ENCODE measurements at places on chromosomes 11 and 22. TPM values are rescaled to one million over a fixed set of nuclear protein-coding genes. Genes with fewer than 3 reads are reported as not detected.
A peak's percentile ranks its signal among the peaks of the same experiment; 100 is the strongest.

GRCh38 chr11:67306769-67307544, 3.6 kb downstream of the SSH3 start:
- no peak overlapping the region for H3K4me3 ChIP-seq
- DNase-seq = no peak
- H3K27ac ChIP-seq = no peak overlapping the region

DNA sequence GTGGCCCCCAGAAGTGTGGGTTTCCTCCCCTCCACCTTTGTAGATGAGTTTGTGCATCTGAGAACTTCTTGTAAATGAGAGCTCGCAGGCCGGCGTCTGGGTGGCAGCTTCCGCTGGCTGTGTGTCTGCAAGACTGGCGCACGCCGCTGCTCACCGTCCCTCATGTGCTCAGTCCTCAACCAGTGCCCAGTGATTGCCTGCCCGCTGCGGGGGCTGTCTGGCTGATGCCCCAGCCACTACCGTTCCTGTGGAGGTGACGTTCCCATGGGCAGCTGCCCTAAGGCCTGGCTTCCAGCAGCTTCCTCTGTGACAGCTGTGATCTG, 8.8 kb downstream of the TBX1 start:
- no peak overlapping the region for H3K27ac ChIP-seq
- no peak overlapping the region for H3K4me3 ChIP-seq
- no peak for DNase-seq
- H3K4me1 ChIP-seq = no peaks in the 10 kb centered on the region

SLC17A6 gene
- total RNA-seq = not detected

DNA sequence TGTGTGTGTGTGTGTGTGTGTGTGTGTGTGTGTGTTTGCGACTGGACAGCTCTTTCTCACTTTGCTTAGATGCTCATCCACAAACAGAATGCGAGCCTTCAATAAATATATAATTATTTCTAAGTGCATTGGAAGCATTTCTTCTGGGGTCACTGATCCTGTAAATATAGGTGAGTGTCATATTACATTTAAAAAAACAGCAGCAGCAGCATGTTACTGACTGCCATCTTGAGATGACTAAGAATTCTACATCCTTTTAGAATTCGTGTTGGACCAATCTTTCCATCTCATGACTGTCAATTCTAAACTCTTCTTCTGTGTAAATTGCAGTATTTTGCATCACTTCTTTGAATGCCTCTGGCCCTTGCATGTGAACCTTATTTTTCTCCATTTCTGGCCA, 238.0 kb upstream of the DDI1 start:
- no peak overlapping the region for H3K4me3 ChIP-seq
- DNase-seq = no peak
- no peak overlapping the region for H3K27ac ChIP-seq
- no peaks in the 10 kb centered on the region for H3K4me1 ChIP-seq

GLYAT gene
- not detected for total RNA-seq

- peaks cover 2% of the 10 kb centered on the region for H3K36me3 ChIP-seq
- DNase-seq = peak; percentile 84
- H3K4me1 ChIP-seq = no peaks in the 10 kb centered on the region
- peak overlapping the region; percentile 16 for H3K27ac ChIP-seq
Measured at GRCh38 chr11:118634431-118635236, 27.2 kb downstream of the PHLDB1 start.

GRCh38 chr11:95373241-95373640, 142.2 kb upstream of the SESN3 start:
- H3K4me1 ChIP-seq = no peaks in the 10 kb centered on the region
- H3K4me3 ChIP-seq = no peak overlapping the region
- DNase-seq = no peak
- H3K27ac ChIP-seq = no peak overlapping the region

DNA sequence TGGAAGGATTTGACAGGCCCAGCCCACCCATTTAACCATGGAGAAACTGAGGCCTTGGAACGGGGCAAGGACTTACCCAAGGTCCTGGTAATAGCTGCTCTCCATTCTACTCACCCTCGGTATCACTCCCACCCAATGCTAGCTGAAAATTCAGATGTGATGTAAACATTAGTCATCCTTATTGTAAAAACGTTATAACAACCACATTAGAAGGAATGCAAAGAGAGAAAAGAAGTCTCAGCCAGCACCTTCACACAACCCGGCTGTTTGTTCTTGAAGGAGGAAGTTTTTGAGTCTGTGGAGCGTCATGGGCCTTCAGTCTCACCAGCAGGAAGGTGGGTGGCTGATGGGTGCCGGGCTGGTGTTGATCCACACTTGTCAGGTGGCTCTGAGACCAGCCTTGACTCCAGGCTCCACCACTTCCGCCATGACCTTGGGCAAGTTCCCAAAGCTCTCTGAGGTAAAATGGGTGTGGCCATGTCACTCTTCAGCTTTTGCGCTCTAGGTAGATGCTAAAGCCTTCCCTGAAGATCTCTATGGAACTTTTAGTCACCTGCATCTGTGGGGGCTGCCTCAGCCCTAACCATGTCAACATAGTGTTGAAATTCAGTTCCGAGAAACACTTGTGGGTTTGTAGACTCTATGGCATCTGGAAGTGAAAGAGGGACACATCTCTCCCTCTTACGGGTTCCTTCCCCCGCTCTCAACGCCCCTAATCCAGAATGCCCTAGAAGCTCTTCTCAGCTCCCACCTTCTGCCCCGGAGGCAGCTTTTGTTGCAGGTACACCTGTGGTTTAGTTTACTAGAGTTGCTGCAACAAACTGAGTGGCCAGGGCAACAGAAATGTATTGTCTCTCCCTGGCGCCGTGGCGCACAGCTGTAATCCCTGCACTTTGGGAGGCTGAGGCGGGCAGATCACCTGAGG, 14.8 kb downstream of the CD6 start:
- peak; percentile 66 for DNase-seq
- H3K27ac ChIP-seq = no peak overlapping the region
- H3K36me3 ChIP-seq = no peaks in the 10 kb centered on the region
- no peaks in the 10 kb centered on the region for H3K27me3 ChIP-seq

DNA sequence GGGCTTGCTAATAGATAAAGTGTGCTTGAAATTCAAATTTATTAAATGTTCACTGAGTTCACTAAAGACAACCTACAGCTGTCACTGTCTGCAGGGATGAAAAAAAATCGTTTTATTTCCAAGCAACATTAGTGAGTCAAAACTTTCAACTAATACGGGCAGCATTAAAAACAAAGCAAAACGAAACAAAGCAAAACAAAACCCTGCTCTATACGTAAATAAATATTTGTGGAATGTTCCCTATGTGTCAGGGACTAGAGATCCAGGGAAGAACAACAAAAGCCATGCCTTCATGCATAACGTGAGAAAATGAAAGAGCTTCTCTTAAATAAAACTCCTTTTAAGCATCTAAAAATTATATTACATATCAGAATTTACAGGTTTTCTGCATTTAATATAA, 553 bp downstream of the NAALAD2 start:
- no peaks in the 10 kb centered on the region for H3K27me3 ChIP-seq
- H3K36me3 ChIP-seq = no peaks in the 10 kb centered on the region
- no peak for DNase-seq
- H3K27ac ChIP-seq = no peak overlapping the region
- H3K4me3 ChIP-seq = peak overlapping the region; percentile 25

MAJIN gene
- total RNA-seq = not detected

DNA sequence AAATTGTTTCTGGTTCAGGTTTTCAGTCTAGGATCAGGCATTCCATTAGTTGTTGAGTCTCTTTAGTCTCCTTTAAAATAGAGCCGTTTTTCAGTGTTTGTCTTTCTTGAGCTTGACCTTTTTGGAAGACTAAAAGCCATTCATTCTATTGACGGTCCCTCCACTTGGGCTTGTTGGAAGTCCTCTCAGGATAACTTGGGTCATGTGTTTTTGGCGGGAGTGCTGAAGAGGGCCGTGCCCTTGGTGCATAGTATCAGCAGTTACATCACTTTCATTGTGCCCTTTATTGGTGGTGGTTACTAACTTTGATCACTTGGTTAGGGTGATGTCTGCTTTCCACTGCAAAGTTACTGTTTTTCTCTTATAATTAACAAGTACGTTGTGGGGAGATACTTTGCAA, 20.8 kb downstream of the CECR2 start:
- H3K27me3 ChIP-seq = no peaks in the 10 kb centered on the region
- no peak overlapping the region for H3K4me3 ChIP-seq
- no peaks in the 10 kb centered on the region for H3K4me1 ChIP-seq
- H3K27ac ChIP-seq = no peak overlapping the region
- no peaks in the 10 kb centered on the region for H3K36me3 ChIP-seq

DNA sequence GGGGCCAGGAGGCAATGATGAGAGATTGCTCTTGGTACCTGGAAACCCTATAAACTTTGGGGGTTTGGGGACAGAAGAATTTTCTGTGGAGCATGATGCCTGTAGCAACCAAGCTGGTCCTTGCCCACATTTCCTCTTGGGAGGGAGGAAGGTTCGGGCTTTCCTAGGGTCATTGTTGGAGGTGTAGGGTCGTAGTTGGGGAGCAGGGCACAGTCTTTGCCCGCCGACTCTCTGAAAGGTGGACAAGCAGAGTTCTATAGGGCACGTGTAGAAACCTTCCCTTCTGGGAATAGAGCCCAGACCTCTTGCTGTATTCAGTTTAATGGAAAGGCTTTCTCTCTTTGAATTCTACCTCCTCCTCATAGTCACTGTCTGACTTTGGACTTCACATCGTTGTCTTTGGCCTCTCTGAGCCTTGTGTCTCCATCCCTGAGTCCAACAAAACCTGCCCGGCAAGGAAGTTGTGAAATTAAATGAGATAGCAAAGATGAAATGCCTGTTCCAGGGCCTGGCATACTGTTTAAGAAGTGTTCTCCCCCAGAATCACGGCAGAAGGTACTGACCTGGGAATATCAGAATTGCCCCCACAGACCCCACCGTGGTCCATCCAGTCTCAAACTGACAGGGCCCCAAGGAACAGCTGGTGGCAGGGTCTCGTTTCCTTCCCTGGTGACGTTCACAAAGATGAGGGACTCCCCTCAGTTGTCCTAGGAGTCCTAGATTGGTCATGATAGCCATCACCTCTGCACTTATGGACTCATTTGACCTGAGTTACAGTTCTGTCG, 1.6 kb downstream of the PRDM11 start:
- H3K4me3 ChIP-seq = peak overlapping the region; percentile 89
- H3K4me1 ChIP-seq = no peaks in the 10 kb centered on the region
- DNase-seq = no peak
- H3K36me3 ChIP-seq = no peaks in the 10 kb centered on the region
- no peaks in the 10 kb centered on the region for H3K27me3 ChIP-seq
- H3K27ac ChIP-seq = no peak overlapping the region

AKIP1 gene
- 25.3 TPM for total RNA-seq

DNA sequence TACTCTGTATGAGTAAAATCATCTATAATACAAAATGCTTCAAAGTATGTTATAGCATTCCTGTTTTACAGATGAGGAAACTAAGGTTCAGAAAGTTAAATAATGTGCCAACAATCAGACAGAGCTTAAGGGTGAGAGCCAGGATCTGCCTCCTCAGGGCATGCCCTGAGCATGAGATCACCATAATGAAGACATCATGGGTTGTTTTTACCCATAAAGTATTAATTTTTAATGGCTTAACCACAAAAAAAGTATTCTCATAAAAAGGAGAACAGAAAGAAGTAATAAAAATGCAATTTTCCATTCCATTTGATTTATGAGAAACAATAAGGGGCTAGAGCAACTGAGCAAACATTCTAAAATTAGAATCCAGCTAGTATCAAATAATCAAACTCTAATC, 534.3 kb upstream of the ARHGAP42 start:
- DNase-seq = no peak
- H3K27ac ChIP-seq = no peak overlapping the region
- no peaks in the 10 kb centered on the region for H3K27me3 ChIP-seq
- no peaks in the 10 kb centered on the region for H3K4me1 ChIP-seq
- H3K36me3 ChIP-seq = no peaks in the 10 kb centered on the region

CCDC116 gene
- 1.8 TPM for total RNA-seq

GRCh38 chr11:22984045-22984444, 123.8 kb upstream of the CCDC179 start:
- H3K4me3 ChIP-seq = no peak overlapping the region
- DNase-seq = no peak
- H3K27ac ChIP-seq = no peak overlapping the region
- no peaks in the 10 kb centered on the region for H3K27me3 ChIP-seq
- H3K4me1 ChIP-seq = no peaks in the 10 kb centered on the region

GRCh38 chr22:20602609-20603164, 95.3 kb downstream of the MED15 start:
- no peaks in the 10 kb centered on the region for H3K27me3 ChIP-seq
- H3K4me3 ChIP-seq = no peak overlapping the region
- H3K27ac ChIP-seq = no peak overlapping the region
- no peaks in the 10 kb centered on the region for H3K36me3 ChIP-seq
- DNase-seq = no peak
- no peaks in the 10 kb centered on the region for H3K4me1 ChIP-seq

DNA sequence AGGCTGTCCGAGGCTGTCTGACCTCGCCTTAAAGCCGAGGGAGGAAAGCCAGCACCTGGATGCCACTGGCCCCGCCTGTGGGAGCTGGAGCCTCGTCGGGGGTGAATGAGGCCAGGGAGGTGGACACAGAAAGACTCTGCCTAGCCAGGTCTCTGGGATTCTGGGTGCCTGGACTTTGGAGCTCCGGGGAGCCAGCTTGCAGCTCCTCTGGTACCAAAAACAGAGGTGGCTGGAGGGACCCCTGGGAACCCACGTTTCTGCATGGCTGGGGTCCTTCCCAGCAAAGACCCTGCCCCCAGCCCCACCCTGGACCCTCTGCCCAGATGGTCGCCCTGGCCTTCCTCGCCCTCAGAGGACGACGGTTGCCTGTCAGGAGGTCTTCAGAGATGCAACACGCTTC, 239.7 kb downstream of the BRD1 start:
- no peak overlapping the region for H3K4me3 ChIP-seq
- no peaks in the 10 kb centered on the region for H3K27me3 ChIP-seq
- H3K27ac ChIP-seq = no peak overlapping the region
- DNase-seq = no peak
- no peaks in the 10 kb centered on the region for H3K36me3 ChIP-seq

- DNase-seq = no peak
- H3K27ac ChIP-seq = no peak overlapping the region
- no peaks in the 10 kb centered on the region for H3K4me1 ChIP-seq
- no peak overlapping the region for H3K4me3 ChIP-seq
- no peaks in the 10 kb centered on the region for H3K36me3 ChIP-seq
- no peaks in the 10 kb centered on the region for H3K27me3 ChIP-seq
Measured at GRCh38 chr11:40974186-40974795, 485.2 kb downstream of the LRRC4C start.

- no peak overlapping the region for H3K4me3 ChIP-seq
- H3K27me3 ChIP-seq = no peaks in the 10 kb centered on the region
- no peak overlapping the region for H3K27ac ChIP-seq
Measured at GRCh38 chr22:43388420-43388851, 23.4 kb upstream of the MPPED1 start.

IL18BP gene
- 13.0 TPM for total RNA-seq

DNA sequence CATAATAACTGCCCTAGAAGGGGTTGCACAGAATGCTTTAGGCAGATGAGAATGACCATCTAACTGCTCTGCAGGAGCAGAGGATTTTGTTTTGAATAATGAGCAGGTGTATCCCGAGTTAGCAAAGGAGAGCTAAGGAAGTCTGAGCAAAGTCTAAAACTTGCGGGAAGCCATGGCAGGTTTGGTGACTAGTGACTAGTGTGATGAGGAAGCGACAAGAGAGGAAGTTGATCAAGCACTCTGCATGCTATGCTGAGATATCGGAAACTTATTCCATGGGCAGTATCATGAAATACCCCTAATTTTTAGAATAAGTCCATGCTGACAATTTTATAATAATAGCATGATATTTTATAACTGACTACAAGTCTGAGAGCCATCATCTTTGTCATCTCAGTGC, 12.9 kb downstream of the OLFML1 start:
- DNase-seq = no peak
- no peak overlapping the region for H3K4me3 ChIP-seq
- H3K27ac ChIP-seq = no peak overlapping the region
- no peaks in the 10 kb centered on the region for H3K4me1 ChIP-seq
- peaks cover 3% of the 10 kb centered on the region for H3K36me3 ChIP-seq

Measured in aorta (tissue), 5 donors.